Esophagus squamous epithelium (tissue), 5 donors: ENCODE measurements at places on chromosomes 3 and 15.
A peak's percentile ranks its signal among the peaks of the same experiment; 100 is the strongest.

DNA sequence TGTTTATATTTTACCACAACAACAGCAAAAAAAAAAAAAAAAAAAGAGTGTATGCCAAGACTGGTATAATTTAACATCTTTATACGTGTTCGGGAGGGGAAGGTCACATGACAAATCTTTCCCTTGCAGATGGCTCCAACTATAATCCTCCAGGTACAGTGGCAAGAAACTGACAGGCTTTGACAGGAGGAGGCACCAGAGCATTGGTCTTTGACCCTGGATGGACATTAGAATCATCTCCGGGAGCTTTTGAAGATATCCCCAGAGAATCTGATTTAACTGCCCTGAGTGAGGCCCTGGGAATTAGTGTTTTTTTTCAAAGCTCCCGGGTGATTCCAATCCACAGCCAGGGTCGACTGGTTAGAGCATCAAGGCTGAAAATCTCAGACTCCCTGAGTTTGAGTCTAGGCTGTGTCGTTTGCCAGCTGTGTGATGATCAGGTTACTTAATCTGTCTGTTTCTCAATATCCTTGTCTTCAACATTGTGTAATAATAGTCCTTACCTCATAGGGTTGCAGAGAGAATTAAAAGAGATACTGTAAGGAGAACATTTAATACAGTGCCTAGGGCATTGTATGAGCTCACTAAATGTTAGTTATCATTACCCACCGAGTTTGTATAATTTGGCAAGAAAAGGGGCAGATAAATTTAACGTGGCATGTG is 8.9 kb upstream of the SEMA5B start:
- H3K27ac ChIP-seq = no peak overlapping the region
- peaks cover 8% of the 10 kb centered on the region for H3K4me1 ChIP-seq
- no peak for DNase-seq
- H3K36me3 ChIP-seq = no peaks in the 10 kb centered on the region

DNA sequence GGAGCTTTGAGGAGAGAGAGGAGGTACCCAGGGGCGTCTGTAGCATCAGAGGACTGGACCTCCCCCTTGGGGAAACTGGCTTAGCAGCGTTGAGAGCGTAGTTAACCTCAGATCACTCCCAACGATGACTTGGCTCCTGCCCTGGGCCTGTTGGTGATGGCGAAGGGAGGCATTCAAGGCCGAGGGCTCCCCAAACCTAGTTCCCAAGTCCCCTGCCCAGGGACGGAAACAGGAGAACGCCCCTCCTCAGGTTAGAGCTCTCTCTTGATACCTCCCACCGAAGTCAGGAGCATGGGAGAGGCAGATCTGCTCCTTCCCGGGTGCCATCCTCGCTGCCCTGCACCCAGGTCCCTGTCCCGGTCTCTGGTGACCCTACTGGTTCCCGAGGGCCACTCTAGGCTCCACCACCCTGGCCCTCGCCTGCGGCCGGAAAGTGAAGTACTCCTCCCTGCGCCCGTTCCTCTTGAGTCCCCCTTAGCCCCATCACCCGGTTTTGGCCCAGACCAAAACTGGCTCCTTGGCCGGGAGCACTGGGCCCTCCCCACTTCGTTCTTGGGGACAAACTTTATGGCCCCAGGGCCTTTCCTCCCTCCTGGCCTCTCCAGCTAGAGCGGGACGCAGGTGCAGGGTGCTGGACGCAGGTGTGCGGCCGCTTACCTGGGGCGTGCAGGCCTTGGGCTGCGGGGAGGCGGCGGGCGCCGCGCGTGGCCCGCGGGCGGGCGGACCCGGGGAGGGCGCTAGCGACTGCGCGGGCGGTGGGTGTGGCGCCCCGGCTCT is 2.6 kb upstream of the SKOR1 start:
- H3K27me3 ChIP-seq = peaks cover 47% of the 10 kb centered on the region

DNA sequence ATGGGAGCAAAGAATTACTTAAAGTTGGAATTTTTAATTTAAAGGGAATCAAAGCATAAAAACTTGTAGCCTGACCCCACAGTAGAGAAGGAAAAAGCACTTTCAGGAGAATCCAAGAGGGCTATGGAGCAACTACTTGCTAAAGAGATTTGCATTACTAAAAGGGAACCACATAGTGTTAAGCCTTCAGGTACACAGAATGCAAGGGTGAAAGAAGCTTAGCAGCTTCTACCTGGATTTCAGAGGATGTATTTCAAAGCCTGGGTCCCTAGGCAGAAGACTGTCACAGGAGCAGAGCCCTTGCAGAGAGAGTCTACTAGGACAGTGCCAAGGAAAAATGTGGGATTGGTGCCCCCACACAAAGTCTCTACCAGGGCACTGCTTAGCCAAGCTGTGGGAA is 575.0 kb downstream of the GBE1 start:
- H3K36me3 ChIP-seq = no peaks in the 10 kb centered on the region
- no peaks in the 10 kb centered on the region for H3K4me1 ChIP-seq
- H3K4me3 ChIP-seq = no peak overlapping the region
- DNase-seq = no peak
- H3K27me3 ChIP-seq = no peaks in the 10 kb centered on the region

DNA sequence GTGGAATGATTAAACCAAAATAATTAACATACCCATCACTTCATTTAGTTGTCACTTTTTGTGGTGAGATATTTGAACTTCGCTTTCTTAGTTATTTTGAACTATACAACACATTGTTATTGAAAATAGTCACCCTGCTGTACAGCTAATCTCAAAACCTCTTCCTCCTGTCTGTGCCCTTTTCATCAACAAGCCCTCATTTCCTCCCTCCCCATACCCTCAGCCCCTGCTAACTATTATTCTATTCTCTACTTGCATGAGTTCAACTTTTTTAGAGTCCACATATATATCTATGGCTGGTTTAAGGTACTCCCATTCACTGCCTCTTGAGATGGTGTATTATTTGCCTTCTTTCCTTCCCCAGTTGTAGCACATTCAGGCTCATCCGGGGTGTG is 32.2 kb downstream of the COL8A1 start:
- H3K27me3 ChIP-seq = no peaks in the 10 kb centered on the region
- no peaks in the 10 kb centered on the region for H3K36me3 ChIP-seq
- no peak overlapping the region for H3K27ac ChIP-seq
- H3K4me3 ChIP-seq = no peak overlapping the region

DNA sequence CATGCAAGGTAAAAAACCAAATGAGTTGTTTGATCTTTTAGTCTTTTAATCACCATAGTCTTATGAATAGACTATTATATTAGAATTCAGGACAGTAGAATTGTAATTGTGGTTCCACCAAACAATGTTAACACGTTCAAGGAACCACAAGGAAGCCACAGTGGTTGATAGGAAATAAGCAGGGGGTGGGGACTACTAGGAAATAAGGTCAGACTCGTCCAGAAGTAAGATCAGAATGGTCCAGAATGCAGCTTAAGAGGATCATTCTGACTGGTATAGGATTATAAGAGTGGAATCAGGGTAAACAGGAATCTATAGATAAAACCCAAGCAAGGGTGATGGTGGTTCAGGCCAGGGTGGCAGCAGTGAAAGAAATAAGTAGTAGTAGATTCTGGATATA is 7.5 kb downstream of the MYNN start:
- peaks cover 7% of the 10 kb centered on the region for H3K4me1 ChIP-seq
- H3K27ac ChIP-seq = no peak overlapping the region

DNA sequence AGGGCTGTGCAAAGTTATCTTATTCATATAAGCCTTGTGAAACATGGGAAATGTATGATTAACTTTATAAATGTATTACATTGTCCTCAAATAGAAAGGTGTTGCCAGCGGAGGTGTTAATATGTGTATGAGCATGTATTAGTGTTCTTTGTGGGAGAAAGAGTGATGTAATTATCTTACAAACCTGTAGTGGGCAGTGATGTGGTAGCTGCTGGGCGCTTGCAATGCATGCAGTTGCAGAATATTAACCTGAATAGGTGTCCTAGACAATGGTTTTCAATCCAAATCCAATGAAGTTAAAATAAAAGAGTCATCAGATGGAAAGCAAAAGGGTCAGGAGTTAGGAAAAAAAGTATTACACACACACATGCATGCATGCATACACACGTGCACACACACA is 881.3 kb upstream of the CADM2 start:
- no peak overlapping the region for H3K27ac ChIP-seq
- no peaks in the 10 kb centered on the region for H3K36me3 ChIP-seq
- H3K4me1 ChIP-seq = no peaks in the 10 kb centered on the region
- no peak for DNase-seq

DNA sequence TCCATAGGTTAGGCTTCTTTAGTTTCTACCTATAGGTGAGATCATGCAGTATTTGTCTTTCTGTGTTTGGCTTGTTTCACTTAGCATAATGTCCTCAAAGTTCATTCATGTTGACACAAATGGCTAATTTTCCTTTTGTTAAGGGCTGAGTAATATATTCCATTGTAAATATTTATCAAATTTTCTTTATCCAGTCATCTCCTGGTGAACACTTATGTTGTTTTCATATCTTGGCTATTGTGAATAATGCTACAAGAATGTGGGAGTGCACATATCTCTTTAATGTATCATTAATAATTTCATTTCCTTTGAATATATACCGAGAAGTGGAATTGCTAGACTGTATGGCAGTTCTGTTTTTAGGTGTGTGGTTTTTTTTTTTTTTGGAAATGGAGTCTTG is 250.9 kb upstream of the SEMA6D start:
- DNase-seq = no peak
- H3K4me3 ChIP-seq = no peak overlapping the region
- H3K36me3 ChIP-seq = no peaks in the 10 kb centered on the region
- no peaks in the 10 kb centered on the region for H3K4me1 ChIP-seq
- no peak overlapping the region for H3K27ac ChIP-seq
- H3K27me3 ChIP-seq = no peaks in the 10 kb centered on the region

DNA sequence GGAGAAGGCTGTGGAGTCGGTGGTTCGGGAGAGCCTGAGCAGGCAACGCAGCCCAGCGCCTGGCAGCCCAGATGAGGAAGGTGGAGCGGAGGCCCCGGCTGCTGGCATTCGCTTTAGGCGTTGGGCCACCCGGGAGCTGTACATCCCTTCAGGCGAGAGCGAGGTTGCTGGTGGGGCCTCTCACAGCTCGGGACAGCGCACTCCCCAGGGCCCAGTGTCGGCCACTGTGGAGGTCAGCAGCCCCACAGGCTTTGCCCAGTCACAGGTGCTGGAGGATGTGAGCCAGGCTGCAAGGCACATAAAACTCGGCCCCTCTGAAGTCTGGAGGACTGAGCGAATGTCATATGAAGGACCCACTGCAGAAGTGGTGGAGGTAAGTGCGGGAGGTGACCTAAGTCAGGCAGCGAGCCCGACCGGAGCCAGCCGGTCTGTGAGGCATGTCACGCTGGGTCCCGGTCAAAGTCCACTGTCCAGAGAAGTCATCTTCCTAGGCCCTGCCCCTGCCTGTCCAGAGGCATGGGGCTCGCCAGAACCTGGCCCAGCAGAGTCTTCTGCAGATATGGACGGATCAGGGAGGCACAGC is 26.7 kb downstream of the SYNM start:
- DNase-seq = no peak
- peak overlapping the region; percentile 30 for H3K27ac ChIP-seq
- no peaks in the 10 kb centered on the region for H3K27me3 ChIP-seq
- no peak overlapping the region for H3K4me3 ChIP-seq

GRCh38 chr3:12395349-12396012 is 88.8 kb upstream of the TSEN2 start:
- no peaks in the 10 kb centered on the region for H3K36me3 ChIP-seq
- no peak overlapping the region for H3K27ac ChIP-seq
- H3K4me3 ChIP-seq = no peak overlapping the region

GRCh38 chr3:180694321-180694720 is 15.0 kb upstream of the CCDC39 start:
- H3K4me1 ChIP-seq = no peaks in the 10 kb centered on the region
- H3K36me3 ChIP-seq = no peaks in the 10 kb centered on the region
- H3K4me3 ChIP-seq = no peak overlapping the region
- DNase-seq = no peak
- no peaks in the 10 kb centered on the region for H3K27me3 ChIP-seq

GRCh38 chr15:55401786-55402246 is 6.3 kb downstream of the CCPG1 start:
- no peak overlapping the region for H3K4me3 ChIP-seq
- no peak overlapping the region for H3K27ac ChIP-seq
- H3K27me3 ChIP-seq = no peaks in the 10 kb centered on the region
- DNase-seq = no peak

DNA sequence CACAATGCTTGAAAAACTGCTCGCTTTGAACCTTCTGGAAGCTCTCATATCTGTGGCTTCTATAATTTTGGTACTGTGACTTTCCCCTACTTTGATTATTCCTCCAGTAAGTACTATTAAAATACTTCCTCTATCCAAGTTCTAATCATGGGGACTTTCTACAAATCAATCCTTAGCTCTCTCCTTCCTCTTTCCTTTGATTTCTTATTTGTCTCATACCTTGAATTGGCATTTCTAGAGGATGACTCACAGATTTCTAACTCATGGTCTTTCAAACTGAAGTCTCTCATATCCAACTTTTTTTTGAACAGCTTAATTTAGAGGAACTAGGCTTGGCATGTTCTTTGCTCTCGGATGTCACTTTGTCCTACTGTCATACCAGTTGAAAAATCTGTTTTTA is 241.8 kb downstream of the TBC1D5 start:
- H3K36me3 ChIP-seq = no peaks in the 10 kb centered on the region
- H3K4me3 ChIP-seq = no peak overlapping the region
- no peak overlapping the region for H3K27ac ChIP-seq
- H3K27me3 ChIP-seq = no peaks in the 10 kb centered on the region
- no peaks in the 10 kb centered on the region for H3K4me1 ChIP-seq

GRCh38 chr3:67437090-67437489 is 217.3 kb downstream of the SUCLG2 start:
- H3K4me3 ChIP-seq = no peak overlapping the region
- H3K27me3 ChIP-seq = no peaks in the 10 kb centered on the region
- DNase-seq = no peak
- H3K27ac ChIP-seq = no peak overlapping the region
- no peaks in the 10 kb centered on the region for H3K4me1 ChIP-seq
- no peaks in the 10 kb centered on the region for H3K36me3 ChIP-seq

- H3K4me3 ChIP-seq = no peak overlapping the region
- no peaks in the 10 kb centered on the region for H3K4me1 ChIP-seq
- DNase-seq = no peak
- no peaks in the 10 kb centered on the region for H3K27me3 ChIP-seq
Measured at GRCh38 chr15:27757052-27757451, 342.1 kb downstream of the OCA2 start.

GRCh38 chr15:58521293-58521991 is 89.7 kb downstream of the LIPC start:
- peak overlapping the region; percentile 65 for H3K27ac ChIP-seq
- DNase-seq = no peak
- peak overlapping the region; percentile 9 for H3K4me3 ChIP-seq
- no peaks in the 10 kb centered on the region for H3K27me3 ChIP-seq

DNA sequence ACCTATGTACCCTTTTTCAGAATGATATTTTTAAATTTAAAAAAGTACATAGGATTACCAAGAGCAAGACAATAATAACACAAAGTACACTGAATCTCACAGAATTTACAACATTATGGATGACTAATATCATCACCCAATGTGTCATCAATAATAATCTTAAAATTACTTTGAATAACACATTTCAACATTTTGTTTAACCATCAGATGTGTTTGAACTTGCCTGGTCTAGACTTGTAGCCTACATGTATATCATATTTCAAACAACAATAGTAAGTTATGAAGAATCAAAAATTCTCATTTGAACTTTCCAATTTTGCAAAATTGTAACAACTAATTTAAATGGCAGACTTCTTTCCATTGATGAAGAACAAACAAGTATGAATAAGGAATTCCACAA is 15.1 kb downstream of the LRRC3B start:
- no peaks in the 10 kb centered on the region for H3K27me3 ChIP-seq
- no peaks in the 10 kb centered on the region for H3K36me3 ChIP-seq
- H3K4me3 ChIP-seq = no peak overlapping the region
- no peaks in the 10 kb centered on the region for H3K4me1 ChIP-seq
- H3K27ac ChIP-seq = no peak overlapping the region

GRCh38 chr3:51622413-51622812 is 48.6 kb upstream of the TEX264 start:
- H3K36me3 ChIP-seq = no peaks in the 10 kb centered on the region
- no peak for DNase-seq
